ENCODE measurements at places on chromosomes 4 and X.

- DNase-seq = no peak
Observed at GRCh38 chrX:123475068-123475724, 257.7 kb downstream of the THOC2 start.

- no peak for DNase-seq
Observed at GRCh38 chr4:88366460-88366859, 12.2 kb upstream of the HERC6 start.

GRCh38 chr4:185886832-185887524, 75.0 kb upstream of the SORBS2 start:
- DNase-seq = no peak

DNA sequence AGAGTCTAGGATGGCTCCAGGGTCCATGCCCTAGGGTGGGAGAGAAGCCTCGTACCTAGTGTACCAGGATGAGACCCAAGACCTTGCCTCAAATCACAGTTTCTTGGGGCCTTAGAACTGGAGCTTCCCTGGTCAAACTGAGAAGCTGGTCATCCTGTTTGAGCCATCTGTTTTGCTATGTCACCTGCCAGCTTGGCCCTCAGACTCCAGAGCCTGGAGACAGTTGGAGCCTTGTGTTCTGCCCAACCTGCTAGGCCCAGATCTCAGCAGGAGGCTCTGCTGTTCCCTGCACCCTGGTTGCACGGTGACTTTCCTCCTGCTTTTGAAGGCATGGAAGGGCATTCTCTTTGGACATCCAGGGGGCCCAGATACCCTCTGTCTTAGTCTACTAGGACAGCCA, 206.3 kb upstream of the ATP6AP2 start:
- no peak for DNase-seq

- no peak for DNase-seq
Observed at GRCh38 chr4:7823416-7823824, 116.2 kb downstream of the AFAP1 start.
